SW 1271 (cell line): ENCODE measurements at places on chromosomes 2 and 18.

DNA sequence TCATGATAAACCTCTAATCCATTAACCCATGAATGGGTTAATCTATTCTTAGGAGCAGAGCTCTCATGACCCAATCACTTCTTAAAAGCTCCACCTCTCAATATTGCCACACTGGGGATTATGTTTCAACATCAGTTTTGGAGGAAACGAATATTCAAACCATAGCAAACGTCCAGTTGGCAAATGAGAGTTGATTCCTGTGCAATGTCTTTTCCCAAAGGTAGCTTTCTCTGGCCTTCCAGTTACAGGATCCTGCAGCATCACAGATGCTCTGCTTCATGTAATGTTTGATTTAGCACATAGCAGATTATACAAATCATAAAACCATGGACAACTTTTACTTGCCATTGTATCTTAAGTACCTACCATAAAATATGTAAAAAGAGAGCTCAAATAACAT is 481.0 kb downstream of the TNS1 start:
- no peak for DNase-seq

GRCh38 chr18:73556904-73557303 is 590.7 kb downstream of the FBXO15 start:
- no peak for DNase-seq

DNA sequence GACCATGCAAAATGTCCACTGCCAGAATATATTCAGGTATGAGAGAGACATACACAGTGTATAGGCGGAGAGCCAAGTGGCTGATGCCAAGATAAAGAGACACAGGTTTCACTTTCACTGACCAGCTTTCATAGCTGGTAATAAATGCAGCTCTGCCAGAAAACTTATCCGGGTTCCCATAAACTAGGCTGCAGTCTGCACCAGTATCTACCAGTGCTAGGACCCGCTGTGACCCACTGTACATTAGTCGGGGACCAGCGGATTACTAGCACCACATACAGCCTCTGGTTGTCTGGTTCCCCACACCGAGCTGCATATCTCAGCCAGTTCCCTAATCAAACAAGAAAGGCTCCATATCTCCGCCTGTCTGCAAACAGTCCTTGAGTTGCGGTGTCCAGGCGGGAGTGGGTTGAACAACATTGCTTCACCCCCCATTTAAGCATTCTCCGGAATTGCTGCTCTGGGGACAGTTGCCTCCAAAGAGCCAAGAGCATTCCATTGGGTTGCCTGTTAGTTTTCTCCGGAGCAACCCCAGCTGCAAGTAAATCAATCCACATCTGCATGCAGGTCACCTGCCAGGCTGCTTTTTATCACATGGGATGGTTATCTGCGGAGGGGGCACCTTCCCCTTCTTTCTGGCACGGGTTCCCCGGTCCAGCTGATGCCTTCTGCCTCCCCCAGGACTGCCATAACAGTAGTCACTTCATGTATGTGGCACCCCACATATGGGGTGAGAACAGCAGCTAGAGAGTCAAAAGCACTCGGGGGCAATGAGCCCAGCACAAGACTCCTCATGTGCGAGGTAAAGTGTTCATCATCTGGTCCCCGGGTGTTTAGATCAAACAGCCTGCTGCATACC is 18.0 kb upstream of the KLHL23 start:
- no peak for DNase-seq

DNA sequence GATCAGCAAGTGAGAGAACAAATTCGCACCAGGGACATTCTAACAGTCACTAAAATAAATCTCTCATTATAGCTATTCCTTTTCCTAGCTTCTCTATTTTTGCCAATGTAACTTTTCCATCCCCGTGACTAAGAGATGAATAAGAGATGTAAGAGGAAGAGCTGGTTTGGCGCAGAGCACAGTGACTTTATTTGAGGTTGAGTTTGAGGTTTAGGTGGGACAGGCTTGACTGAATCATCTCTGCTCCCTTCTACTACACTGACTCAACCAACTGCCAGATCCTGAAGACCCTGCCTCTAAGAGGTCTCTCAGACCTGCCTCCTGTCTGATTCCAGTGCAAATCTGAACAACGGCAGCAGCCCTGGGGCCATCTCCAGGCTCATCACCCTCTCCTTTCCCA is 28.0 kb downstream of the RFX8 start:
- no peak for DNase-seq

DNA sequence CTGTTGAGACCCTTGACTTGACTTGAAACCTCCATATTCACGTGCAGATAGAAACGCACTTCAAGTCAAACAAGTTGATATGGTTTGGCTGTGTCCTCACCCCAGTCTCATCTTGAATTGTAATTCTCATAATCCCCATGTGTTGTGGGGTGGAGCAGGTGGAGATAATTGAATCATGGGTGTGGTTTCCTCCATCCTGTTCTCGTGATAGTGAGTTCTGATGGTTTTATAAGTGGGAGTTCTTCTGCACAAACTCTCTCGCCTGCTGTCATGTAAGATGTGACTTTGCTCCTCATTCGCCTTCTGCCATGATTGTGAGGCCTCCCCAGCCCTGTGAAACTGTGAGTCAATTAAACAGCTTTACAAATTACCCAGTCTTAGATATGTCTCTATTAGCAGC is 21.4 kb downstream of the SLC3A1 start:
- DNase-seq = no peak

DNA sequence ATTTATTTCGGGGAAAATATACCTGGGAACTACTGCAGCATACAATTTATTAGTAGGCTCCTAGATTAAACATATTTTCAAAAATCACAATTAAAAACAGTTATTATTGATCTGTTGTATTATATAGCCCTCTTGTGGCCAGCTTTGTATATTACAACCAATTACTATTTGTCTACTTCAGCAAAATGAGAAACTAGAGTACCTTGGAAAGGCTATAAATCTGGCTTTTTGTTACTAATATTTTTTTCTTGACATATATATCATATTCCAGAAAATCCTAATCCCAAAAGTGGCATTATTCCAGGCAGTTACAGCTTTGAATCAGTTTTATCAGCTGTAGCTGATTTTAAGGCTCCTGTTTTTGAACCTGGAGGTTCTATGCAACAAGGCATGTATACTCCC is 101.2 kb downstream of the UBR3 start:
- no peak for DNase-seq

GRCh38 chr2:226423498-226423960 is 376.1 kb downstream of the IRS1 start:
- no peak for DNase-seq
